ENCODE measurements at places on chromosomes 6 and 20.

- DNase-seq = no peak
These were observed 78.0 kb upstream of the ELOVL5 start for GRCh38 chr6:53426667-53427270.

DNA sequence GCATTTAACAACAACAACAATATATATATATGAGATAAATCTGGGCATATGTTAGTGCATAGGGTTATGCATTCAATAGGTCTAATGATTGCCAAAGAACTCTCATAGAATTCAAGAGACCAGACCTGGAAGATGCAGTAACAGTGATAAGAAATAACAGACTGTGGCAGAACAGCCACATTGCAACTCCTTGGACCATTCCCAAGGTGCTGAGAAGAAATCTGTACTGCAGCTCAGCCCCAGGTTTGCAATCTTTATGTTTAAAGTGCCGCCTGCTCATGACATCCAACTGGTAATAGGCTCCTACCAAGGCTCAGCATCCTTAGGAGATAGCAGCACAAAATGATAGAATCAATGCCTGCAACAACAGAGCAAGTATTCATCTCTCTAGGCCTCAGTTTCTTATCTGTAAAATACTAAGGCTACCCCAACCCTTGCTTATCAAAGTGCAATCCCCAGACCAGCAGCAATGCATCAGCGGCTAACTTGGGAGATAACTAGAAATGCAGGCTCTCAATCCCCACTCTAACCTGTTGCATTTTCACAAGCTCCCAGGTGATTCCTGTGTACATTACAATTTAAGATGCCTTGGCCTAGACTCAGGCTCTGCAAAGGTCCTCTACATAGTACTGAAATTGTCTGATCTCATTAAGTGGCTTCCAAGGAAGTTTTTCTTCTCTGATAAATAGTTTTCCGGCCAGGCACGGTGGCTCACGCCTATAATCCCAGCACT, 30.6 kb upstream of the PIM1 start:
- DNase-seq = no peak

DNA sequence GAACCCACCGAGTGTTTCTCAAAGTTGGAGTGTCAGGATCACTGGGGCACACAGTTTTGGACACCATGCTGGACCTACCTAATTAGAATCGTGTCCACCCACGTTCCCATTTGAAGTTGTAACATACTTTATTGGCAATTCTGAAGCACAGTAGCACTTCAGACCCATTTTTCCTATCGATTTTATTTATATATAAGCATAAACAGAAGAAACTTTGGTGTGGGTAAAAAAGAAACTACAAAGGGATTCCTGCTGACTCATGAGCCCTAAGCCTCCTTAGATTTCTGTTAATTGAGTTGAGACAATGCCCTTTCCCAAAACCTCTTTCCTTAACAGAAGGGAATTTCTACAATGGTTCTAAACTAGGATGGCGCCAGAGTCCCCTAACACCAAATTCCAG, 398.0 kb downstream of the CDKAL1 start:
- DNase-seq = no peak

GRCh38 chr6:165876588-165876987, 213.5 kb upstream of the PDE10A start:
- no peak for DNase-seq

GRCh38 chr6:93721386-93722048, 302.2 kb upstream of the EPHA7 start:
- DNase-seq = no peak

- DNase-seq = no peak
These were observed 135.5 kb downstream of the LY86 start for GRCh38 chr6:6723921-6724538.

DNA sequence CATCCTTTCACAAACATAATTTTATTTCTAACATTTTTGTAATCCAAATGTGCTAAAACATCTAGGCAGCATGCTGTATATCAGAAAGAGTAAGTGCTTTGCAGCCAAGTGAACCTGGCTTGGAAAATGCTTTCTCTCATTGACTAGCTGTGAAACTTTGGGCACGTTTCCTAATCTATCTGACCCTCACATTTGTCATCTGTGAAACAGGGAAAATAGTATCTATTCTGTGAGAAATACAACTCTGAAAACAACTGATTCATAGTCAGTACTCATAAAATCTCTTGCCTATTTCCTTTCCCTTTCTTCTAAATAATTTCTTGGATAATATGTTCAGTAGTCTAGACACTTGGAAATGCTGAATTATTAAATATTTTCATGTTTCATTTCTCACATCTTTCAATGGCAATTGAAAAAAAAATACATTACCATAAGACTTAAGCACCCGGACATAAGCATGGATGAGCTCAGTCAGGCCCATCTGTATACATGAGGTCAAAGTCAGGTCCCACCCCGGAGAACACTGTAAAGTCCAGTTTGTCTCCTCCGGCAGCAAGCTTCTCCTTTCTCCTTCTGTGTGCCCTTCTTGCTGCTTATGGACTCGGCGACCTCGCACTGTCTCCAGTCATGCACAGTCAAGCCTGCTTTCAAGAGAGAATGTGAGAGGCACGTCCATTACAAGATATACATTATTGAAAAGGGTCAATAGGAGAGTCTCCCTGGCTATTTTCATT, 455.0 kb upstream of the SOX4 start:
- no peak for DNase-seq

DNA sequence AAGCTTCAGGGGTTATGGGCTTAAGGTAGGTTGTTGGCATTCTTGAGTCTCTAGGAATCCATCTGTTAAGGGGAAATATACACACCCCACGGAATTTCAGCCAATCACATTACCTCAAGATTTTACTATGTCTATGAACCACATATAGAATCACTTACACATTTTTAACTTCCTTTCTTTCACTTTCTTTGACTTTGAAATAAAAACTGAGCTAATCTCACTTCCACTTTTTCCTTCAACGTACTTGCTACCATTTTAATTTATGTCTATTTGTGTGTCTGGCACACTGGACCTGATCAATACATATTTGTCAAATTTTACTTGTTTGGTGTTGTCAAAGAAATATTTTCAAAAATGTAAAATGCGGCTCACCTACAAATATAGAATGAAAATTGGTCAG, 545.4 kb upstream of the JAG1 start:
- DNase-seq = no peak

GRCh38 chr6:71077655-71078054, 120.8 kb upstream of the B3GAT2 start:
- no peak for DNase-seq

- DNase-seq = no peak
These were observed 44.3 kb downstream of the ADGRB3 start for GRCh38 chr6:68679399-68679798.

GRCh38 chr6:108710551-108710950, 137.7 kb upstream of the ARMC2 start:
- no peak for DNase-seq

- DNase-seq = no peak
These were observed 193.4 kb downstream of the CDC5L start for GRCh38 chr6:44580901-44581300.

DNA sequence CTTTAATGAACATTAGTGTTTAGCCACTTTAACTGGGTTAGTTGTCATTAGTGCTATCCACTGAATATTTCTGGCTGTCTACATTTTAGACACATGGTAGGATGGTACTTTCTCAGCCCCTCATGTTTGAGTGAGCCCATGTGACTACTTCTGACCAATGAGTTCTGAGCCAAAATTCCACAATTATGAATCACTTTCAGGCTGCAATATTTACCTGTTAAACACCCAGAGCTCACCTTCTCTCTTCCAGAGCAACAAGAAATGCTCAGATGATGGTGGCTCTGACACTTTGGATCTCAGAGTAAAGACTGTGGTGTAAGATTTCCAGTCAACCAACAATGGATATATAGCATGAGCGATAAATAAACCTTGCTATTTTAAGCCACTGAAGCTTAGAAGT, 24.8 kb downstream of the SPACA1 start:
- no peak for DNase-seq

- no peak for DNase-seq
These were observed 8.7 kb downstream of the PXMP4 start for GRCh38 chr20:33711446-33711738.

GRCh38 chr6:50816115-50816675, 2.5 kb upstream of the TFAP2B start:
- no peak for DNase-seq

GRCh38 chr6:13267142-13267651, 61.1 kb downstream of the TBC1D7 start:
- no peak for DNase-seq

DNA sequence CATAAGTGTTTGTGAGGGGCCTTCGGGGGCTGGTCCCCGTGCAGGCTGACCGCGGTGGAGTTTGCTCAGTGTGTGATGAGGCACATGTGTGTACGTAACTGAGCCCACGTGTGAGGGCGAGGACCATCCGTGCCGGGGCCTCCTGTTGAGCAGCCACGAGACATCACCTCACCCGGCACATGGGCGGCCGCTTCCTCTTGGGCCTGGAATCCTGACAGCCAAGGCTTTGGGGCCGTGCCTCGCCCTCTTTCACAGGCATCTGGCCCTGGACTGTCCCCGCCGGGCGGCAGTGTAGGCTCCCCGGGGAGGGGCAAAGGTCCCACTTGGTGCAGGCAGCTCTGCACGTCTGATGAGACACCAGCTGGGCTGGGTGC, 202.3 kb downstream of the DLL1 start:
- DNase-seq = no peak

DNA sequence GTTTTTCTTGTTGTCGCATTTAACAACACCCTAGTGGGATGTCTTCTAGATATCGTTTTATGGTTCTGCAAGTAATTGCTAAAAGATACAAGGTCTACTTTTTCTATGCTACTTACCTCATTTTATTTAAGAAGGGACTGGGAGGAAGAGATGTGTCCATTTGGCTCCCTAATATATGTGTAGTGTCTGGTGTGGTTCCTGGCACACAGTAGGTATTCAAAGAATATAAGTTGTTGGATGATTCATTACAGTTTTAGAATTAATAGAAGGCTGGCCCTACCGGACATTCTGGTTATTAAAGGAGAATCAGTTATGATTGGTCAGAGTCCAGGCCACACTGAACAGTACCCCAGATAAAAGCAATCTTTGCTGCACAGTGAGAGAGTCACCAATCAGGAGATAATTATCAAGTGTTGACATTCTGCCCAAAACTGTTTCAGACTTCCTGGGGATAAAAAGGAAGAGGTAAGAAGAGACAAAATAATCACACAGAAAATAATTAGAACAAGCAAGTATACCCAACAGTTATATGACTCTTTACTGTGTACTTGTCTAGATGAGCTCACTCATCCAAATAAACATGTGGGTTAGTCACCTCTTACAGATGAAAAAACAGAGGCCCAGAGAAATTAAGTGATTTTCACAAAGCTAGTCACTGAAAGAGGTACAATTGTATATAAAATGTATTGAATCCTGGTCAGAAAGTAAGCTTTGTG, 7.0 kb downstream of the TMEM244 start:
- DNase-seq = no peak

GRCh38 chr6:46626228-46626909, 26.2 kb downstream of the CYP39A1 start:
- no peak for DNase-seq

GRCh38 chr20:42067596-42067995, 449.4 kb upstream of the CHD6 start:
- DNase-seq = no peak

All from activated naive CD8-positive, alpha-beta T cell treated with anti-CD3 and anti-CD28 coated beads, Interleukin-2, amount 50 U/mL, for 16 hours (primary cell).